ENCODE measurements at places on chromosomes 7 and 10.

DNA sequence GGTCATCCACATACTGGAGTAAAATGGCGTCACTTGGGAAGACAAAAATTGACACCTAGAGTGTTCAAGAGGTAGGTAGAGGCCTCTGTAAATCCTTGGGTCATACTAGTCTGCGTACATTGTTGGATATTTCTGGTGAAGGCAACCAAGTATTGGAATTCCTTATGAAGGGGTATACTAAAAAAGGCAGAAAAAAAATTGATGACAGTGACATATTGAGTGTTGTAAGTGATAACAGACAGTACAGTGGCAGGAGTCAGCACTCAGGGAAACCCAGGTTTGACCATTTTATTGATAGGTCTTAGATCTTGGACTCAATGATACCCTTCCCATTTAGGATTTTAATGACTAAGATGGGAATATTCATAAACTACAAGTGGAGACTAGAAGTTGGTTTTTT, 359.1 kb upstream of the VSTM2A start:
- DNase-seq: no peak

GRCh38 chr7:39746103-39746819, 122.9 kb downstream of the RALA start:
- peak; percentile 83 for DNase-seq

DNA sequence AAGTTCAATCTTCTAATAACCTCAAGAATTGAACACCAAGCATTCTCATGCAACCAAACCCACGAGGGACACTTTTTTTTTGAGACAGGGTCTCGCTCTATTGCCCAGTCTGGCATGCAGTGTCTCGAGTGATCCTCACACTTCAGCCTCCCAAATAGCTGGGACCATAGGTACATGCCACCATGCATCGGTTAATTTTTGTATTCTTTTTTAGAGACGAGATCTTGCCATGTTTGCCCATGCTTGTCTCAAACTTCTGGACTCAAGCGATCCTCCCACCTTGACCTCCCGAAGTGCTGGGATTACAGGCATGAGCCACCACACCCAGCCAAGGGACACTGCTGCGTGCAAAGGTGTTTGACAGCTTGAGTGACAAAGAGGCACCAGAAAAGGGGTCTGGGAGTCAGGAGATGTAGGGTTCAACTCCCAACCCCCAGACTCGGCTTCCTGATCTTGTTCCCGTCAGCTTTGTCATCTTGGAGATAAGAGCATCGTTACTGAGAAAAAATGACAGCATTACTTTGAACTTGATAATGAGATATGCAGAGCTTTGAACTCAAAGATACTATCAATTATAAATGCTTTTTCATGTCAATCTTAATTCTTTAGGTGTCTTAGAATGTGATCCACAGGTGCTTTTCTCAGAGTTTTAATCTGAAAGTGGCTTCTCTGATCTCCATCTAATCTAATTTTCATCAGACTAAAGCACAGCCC, 1.6 kb upstream of the CYTH3 start:
- no peak for DNase-seq

DNA sequence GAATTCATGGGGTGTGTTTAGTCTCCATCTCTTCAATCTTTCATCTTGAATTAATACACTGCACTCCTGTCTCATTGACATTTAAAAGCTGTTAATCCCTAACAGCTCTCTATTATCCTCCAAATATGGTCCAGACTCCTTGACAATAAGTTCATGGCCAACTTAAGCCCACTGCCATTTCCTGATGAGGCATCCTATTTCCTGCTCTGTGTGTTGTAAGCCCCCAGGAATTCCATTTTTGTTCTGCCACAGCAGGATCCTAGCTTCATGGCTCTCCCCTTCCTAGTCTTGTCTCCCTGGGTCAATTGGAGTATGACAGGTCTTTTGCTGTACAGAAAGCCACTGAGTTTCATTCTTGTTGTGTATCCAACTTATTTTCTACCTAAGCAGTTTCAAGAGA, 218.8 kb downstream of the OTUD1 start:
- no peak for DNase-seq

DNA sequence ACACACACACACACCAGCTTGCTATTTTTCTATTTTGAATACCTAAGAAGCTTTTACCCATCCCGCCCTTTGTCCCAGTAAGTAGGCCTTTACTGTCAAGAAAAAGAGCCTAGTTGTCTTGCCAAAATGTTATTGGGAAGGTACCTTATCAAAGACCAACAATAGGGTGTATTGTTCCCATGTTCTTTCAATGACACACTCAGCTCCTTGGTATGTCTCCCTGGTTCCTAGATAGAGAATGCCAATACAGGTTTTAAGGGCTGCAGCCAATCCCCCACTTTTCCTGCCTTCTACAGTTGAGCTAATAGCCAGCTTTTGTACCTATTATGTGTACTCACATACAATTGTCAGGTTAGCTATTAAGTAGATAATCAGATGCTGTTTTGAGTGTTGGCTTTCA, 92.0 kb upstream of the LRRTM3 start:
- DNase-seq: no peak

DNA sequence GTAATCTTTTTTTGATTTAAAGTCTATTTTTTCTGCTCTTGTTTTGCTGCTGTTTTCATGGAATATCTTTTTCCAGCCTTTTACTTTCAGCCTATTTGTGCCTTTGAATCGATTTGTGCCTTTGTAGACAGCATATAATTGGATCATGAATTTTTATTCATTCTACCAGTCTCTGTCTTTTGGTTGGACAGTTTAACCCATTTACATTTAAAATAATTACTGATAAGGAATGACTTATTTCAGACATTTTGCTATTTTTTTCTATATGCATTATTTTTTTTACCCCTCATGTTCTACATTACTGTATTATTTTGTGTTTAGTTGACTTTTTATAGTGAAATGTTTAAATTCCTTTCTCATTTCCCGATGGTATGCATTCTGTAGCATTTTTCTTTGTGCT, 99.6 kb downstream of the EXOC4 start:
- no peak for DNase-seq

GRCh38 chr7:121133444-121133843, 144.9 kb downstream of the CPED1 start:
- no peak for DNase-seq

GRCh38 chr10:103096130-103096529, 96.9 kb downstream of the NT5C2 start:
- no peak for DNase-seq

GRCh38 chr7:130966246-130967009, 232.4 kb upstream of the KLF14 start:
- DNase-seq: no peak

- no peak for DNase-seq
These were observed 135.7 kb upstream of the CAV2 start for GRCh38 chr7:116363637-116364432.

Data from HAP-1 (cell line).